ENCODE measurements at places on chromosomes 12 and 14.

DNA sequence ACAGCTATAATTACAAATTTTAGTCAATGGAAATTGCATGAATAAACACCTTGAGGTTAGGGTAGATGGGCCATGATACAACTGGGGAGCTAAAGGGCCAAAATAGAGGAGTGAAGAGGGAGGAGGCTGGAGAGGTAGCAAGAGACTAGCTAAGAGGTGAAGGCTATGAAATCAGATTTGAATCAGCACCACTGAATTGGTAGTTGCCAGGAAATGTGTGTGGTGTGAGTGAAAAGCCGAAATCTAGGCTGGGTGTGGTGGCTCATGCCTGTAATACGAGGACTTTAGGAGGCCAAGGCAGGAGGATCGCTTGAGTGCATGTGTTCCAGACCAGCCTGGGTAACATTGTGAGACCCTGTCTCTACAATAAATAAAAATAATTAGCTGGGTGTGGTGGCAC is 22.7 kb downstream of the YY1 start:
- DNase-seq, result no peak

DNA sequence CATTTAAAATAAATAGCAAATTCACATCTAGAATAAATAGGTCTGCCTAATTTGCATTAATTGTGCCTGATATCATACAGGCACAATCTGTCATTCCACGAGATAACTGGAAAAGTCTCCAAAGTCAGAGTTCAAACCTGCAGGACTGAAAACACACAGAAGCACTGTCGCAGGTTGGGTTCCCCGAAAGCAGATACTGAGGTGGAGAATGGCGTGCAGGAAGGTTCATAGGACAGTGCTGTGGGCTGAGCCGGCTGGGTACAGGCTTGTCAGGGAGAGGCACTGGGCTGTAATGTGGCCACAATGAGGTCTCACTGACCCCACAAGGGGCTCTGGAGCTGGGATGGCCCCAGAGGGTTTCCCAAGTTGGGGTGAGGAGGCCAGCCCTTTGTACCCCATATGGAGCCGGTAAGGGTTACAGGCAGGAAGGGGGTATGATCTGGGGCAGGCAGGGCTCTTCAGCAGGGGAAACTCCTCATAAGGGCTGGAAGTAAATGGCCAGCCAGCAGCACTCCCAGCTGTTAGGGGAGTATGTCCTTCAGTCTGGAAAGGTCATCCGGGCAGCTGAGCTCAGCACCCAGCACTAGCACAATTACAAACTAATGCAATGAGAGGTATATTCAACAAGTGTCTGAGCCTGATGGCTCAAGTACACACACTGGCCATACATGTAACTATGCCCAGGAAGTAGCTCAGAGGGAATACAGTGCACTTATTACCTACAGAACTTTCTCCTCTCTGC is 68.5 kb downstream of the NT5DC3 start:
- no peak for DNase-seq

DNA sequence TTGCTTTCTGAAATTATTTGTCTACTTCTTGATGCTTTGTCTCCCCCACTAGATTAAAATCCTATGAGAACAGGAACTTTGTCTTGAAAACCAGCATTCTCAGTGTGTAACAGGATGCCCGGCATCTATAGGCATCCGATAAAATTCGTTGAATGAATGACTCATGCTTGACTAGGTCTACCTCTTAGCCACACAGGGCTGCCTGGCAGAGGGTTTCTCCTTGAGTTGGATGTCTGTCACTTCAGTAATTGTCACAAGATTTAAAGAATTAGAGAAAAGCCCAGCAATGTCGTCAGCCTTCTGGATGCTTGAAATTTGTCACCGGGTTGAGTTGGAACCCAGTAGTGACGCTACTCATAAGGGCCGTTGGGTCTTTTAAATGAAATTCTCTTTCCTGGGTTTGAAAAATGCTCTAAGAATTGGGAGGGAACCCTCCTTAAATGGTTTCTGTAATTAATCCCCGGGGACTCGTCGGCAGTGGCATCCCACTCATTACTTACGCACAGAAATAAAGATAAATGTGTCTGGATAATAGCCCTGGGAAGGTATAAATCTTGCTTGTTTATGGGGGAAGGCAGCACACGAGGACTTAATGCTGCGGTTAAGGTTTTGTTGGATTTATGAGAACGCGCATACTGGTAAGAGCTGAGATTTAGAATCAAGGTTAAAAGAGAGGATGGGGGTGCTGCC is 194.1 kb downstream of the AACS start:
- no peak for DNase-seq

- no peak for DNase-seq
Measured at GRCh38 chr14:69989622-69990021, 110.4 kb downstream of the SMOC1 start.

DNA sequence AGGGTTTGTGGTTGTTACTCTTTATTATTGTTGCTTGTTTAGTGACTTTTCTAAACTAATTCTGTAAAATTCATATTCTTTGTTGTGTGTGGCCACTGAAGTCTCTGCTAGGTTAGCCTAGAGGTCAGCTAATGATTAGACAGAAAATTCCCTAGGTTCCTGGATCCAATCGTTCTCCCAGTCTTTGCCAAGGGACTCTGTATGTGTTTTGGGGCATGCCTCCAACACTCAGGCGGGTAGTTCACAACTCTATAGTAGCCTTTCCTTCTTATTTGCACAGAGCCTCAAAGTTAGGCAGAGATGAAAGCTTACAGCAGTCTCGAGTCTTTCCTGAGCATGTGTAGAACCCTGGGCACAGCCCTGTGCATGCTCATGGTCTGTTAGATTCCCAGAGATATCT is 32.7 kb upstream of the RIN3 start:
- DNase-seq, result no peak

DNA sequence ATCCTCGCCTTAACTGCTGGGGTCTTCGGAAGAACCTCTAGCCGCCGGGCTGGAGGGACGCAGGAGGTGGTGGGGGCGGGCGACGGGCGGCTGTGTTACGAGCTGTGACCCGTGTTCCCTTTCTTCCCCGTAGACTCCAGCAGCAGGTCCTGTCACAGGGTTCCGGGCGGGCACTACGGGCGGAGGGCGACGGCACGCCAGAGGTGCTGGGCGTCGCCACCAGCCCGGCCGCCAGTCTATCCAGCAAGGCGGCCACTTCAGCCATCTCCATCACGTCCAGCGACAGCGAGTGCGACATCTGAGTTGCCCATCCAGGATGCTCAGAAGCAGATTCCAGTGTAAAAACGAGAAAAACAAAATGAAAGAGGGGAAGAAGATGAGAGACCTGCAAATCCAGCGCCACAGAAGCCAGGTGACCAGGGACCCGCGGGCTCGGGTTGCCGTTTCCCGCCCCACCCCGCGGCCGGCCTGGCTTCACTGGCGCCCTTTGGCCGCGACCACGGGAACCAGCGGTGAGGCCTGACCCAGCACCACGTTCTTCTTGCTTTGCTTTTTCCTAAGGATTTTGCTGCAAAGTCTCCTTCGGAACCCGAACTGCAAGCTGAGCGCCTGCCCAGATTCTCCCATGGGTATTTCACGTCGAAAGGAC is 2.1 kb downstream of the SIX6 start:
- no peak for DNase-seq

GRCh38 chr14:90179357-90179756 is 77.0 kb upstream of the PSMC1 start:
- no peak for DNase-seq

- DNase-seq, result no peak
Measured at GRCh38 chr12:90816353-90817089, 138.5 kb downstream of the CCER1 start.

GRCh38 chr12:1619587-1619986 is 9.4 kb upstream of the WNT5B start:
- DNase-seq, result no peak

DNA sequence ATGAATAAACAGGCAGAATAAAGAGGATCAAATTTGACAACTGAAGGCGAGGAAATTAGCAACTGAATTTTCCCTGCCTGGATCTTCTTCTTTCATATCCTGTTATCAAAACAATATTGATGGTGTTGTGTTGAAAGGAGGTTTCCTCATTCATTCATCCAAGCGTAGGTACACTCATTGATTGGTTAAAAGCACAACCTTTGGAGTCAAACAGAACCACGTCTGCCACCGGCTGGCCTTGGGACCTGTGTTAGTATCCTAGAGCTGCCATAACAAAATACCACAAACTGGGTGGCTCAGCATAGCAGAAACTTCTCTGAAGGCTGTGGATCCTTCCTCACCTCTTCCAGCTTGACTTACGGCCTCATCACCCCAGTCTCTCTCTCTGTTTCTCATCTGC is 268.6 kb upstream of the PWP1 start:
- DNase-seq, result no peak

DNA sequence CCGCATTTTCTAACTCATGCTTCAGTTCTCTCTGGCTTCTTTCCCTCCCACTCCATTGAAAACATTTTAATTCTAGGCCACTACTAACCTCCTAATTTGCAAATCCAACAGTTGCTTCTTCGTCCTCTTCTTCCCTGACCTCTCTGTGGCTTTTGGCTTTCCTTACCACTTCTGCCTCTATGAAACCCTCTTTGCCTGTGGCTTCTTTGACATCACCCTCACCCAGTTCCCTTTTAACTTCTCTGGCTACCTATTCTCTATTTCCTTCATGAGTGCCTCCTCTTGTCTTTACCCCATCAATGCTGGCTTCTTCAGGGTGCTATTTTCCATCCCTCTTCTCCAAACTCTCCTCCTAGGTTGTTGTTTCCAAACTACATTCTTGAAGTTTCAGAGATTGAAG is 4.4 kb upstream of the HCFC2 start:
- no peak for DNase-seq

GRCh38 chr12:25785134-25785533 is 173.3 kb upstream of the RASSF8 start:
- DNase-seq, result no peak

GRCh38 chr12:25725470-25725869 is 172.4 kb upstream of the LMNTD1 start:
- DNase-seq, result no peak

DNA sequence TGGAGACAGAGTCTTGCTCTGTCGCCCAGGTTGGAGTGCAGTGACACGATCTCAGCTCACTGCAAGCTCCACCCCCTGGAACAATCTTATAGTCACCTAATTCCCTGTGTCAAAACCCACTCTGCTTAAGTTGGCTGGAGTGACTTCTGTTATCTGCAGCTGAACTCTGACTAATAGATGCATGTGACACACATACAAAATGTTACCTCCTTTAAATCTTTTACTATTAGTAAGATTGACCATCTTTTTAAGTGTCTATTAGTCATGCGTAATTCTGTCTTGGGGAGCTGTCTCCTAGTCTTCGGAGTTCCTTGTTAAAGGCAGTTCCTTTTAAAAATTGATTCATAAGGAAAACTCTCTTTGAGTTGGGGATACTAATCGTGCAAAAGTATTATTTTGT is 7.4 kb downstream of the IFI27L1 start:
- DNase-seq, result no peak

DNA sequence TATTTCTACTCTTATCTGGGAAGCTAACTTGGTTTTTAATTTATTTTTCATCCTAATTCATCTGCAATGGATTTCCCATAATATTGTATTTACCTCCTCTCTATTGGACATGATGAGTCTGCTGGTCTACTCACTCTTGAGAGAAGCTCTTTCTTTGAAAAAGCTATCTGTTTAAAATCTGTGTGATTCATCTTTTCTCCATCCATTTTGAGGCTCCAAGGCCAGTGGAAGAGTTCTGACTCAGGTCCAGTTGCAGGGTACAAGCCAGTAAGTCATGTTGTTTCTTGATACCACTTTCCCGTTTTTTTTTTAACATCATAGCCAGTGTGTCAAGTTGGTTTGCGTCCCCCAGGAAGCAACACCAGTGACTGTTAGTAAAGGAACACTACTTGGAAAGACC is 160.3 kb upstream of the BMP4 start:
- DNase-seq, result no peak

GRCh38 chr14:56770512-56770911 is 39.8 kb downstream of the OTX2 start:
- no peak for DNase-seq

GRCh38 chr12:49944718-49945117 is 5.8 kb upstream of the AQP2 start:
- no peak for DNase-seq

DNA sequence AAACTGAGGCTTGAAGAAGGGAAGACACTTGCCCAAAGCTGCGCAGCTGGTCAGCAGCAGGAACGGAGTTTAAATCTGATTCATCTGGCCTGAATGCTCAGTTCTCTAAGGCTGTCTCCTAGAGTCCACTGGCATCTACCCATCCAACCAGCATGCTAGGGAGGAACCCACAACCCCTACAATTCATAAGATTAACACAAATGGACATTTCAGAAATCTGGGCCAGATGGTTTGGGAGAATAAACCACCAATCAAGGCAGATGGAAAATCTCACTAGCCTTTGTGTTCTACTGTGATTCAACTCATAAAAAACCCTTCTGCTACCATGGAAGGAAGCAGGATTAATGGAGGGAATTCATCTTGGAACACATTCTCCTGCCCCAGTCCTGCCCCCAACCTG is 67.8 kb downstream of the WSCD2 start:
- no peak for DNase-seq

GRCh38 chr14:104688505-104689108 is 811 bp upstream of the INF2 start:
- no peak for DNase-seq

GRCh38 chr12:68871921-68872320 is 61.0 kb downstream of the CPM start:
- DNase-seq, result no peak

DNA sequence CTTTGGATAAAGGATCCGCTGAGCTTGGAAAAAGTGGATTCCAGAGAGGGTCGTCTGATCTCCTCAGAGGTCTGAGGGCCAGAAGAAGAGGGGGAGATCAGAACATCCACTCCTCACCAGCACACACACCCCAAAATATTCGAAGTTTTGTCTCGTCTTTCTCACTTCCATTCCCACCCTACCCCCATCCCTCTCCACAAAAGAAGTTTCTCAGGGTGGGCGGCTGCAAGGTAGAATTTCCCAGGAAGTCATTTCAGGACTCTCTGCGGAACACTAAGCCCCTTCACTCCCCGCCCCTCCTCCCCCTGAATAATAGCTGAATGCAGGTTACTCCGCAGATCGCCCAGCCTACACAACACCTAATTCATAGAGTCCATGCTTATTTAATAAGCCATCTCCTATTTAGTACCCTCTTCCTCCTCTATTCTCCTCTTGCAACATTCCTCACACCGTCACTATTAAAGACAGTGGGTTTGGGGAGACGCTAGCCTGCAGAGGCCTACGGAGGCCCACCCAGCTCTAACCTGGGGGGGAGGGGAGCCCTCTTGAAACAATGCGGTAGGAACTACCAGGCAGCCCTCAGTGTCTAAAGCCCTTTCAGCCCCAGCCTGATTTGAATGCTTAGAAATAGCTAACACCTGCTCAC is 649 bp upstream of the SALL2 start:
- DNase-seq, result no peak

- peak; percentile 30 for DNase-seq
Measured at GRCh38 chr12:11814374-11814773, 164.9 kb downstream of the ETV6 start.
